G401 (cell line): ENCODE measurements at places on chromosomes 3 and 15. TPM values are rescaled to one million over a fixed set of nuclear protein-coding genes. Genes with fewer than 3 reads are reported as not detected.

- DNase-seq = no peak
These were observed 27.7 kb upstream of the PLXNA1 start for GRCh38 chr3:126955004-126955790.

GRCh38 chr3:111238885-111239284 is 167.3 kb downstream of the NECTIN3 start:
- DNase-seq = no peak

- no peak for DNase-seq
These were observed 181.4 kb downstream of the TBL1XR1 start for GRCh38 chr3:177015881-177016280.

Gene XYLB
- 3.1 and 3.4 TPM in 2 replicates for total RNA-seq

Gene C3orf22
- total RNA-seq = not detected in 2 replicates

Gene PLCL2
- total RNA-seq = not detected in 2 replicates

Gene GOLGA6L10
- total RNA-seq = 0.47 and 0.98 TPM in 2 replicates

Gene EXOSC7
- total RNA-seq = 66.9 and 78.1 TPM in 2 replicates

Gene CASR
- not detected in 2 replicates for total RNA-seq
